ENCODE measurements at places on chromosomes 2 and 18. TPM values are rescaled to one million over a fixed set of nuclear protein-coding genes. Genes with fewer than 3 reads are reported as not detected.

DNA sequence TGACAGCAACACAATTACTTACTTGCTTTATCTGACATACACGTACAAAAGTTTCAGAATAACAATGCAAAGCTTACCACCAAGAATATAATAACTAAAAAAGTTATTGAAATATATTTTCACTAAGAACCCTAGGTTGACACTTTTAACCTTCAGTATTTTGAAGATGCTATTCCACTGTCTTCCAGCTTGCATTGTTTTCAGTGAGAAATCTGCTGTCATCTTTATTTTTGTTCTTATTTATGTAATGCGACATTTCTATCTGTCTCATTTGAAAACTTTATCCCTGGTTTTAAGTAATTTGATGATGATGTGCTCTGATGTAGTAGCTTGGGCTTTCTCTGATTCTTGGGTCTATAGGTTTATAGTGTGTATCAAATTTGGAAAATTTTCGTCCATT lies 165.0 kb upstream of the SMIM21 start:
- H3K4me3 ChIP-seq: no peak overlapping the region
- no peak overlapping the region for H3K27ac ChIP-seq
- no peaks in the 10 kb centered on the region for H3K4me1 ChIP-seq
- DNase-seq: no peak
- H3K36me3 ChIP-seq: no peaks in the 10 kb centered on the region

- H3K27me3 ChIP-seq: no peaks in the 10 kb centered on the region
- H3K36me3 ChIP-seq: peaks cover 29% of the 10 kb centered on the region
- no peaks in the 10 kb centered on the region for H3K4me1 ChIP-seq
- no peak for DNase-seq
Measured at GRCh38 chr2:111250448-111251030, 129.8 kb downstream of the BCL2L11 start.

FIGLA gene
- total RNA-seq: not detected

- H3K27me3 ChIP-seq: no peaks in the 10 kb centered on the region
- H3K4me1 ChIP-seq: peaks cover 21% of the 10 kb centered on the region
- no peak overlapping the region for H3K4me3 ChIP-seq
- H3K27ac ChIP-seq: no peak overlapping the region
- no peaks in the 10 kb centered on the region for H3K36me3 ChIP-seq
- peak; percentile 50 for DNase-seq
Measured at GRCh38 chr2:159201360-159202063, 85.0 kb downstream of the WDSUB1 start.

CYB5A gene
- 32.3 TPM for total RNA-seq

DNA sequence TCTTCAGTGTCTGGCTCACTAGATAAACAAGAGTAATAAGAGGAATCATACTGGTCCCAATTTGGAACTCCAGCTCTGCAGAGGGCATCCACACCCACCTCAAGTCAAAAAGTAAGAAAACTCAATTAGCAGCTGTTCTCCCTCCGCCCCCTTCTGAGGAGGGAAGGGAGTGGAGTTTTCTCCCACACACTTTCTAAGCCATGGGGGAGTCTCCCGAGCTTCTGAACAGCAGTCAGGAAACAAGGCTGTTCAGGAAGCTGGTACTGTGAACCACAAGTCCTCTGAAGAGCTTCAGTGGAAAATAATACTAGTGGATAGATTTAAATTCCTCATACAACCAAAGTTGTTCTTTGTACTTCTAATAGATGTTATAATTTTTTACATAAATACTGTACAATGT lies 32.9 kb upstream of the SPTBN1 start:
- peaks cover 15% of the 10 kb centered on the region for H3K4me1 ChIP-seq
- no peaks in the 10 kb centered on the region for H3K27me3 ChIP-seq
- no peak for DNase-seq

TMEM200C gene
- not detected for total RNA-seq

C1QL2 gene
- total RNA-seq: not detected
